ENCODE measurements at places on chromosomes 6 and 20.

DNA sequence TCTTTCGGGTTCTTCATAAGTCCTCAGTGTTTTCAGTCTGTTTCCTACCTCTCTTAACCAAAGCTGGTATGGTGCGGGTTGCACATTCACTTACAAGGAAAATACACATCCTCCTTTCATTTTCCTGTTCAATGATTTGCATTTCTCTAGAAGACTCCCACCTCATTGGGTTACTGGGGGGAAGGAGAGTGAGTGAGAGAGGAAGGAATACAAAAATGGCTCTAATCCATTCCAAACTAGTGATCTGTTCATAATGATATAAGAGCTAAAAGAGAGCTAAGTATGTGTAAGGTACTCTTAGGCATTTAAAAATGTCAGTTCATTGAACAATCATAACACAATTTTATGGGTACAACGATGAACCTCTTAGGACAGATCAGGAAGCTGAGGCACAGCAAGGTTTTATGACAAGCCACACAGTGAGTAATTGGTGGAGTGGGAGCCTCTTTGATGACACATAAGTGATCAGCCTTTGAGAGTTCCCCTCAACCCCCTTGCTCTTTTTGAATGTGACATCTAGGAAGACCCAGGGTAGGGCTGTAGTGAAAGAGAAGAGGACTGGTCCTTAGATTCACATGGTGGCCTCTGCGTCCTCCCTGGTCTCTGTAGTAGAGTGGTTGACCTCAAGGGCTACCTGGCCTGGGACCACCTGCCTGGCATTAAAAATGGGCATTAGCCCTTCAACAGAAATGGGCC, 328.4 kb upstream of the SOX4 start:
- DNase-seq = no peak

- no peak for DNase-seq
Measured at GRCh38 chr20:41476013-41476441, 109.4 kb upstream of the EMILIN3 start.

DNA sequence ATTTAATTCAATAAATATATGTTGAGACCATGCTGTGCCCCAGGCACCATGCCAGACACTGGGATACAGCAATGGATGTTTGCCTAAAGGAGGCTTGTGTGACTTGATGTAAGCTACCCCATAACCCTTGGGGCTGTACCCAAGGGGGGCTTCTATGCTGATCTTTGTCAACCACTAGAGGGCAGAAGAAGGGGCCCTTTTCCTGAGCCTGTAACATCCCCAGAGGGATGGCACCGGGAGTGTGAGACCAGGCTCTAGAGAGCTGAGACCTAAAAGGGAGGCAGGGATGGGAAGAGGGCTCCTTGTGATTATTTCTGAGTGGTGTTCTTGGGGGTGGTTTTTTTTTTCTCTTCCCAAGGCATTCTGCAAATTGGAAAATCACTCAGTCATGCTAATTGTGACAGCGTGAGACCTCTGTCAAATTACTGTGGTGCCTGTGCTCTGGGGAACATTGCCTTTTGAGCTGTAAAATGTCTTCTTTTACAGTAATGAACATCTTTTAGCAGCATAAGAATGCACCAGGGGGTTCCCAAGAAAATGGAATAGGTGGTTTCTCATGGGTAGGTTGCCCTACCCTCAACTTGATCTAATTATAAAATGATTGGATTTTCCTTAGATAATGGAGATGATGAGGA, 138.7 kb upstream of the SLC24A3 start:
- DNase-seq = no peak

- DNase-seq = no peak
Measured at GRCh38 chr6:145689529-145689928, 45.8 kb downstream of the EPM2A start.

DNA sequence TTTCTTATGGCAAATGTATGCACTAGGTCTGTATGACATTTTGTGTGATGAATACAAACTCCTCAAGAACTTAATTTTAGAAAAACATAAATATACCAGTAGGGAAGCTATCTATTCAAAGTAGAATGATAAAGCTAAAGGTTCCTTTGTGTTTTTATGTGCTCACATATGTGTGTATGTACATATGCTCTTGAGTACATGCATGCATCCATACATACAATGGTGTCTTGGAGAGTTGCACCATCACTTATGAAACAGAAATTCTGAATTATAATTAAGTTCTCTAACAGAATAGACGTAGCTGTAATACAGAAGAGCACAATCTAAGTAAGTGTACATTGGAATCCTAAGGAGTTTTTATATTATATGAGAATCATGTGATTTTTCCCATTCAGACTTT, 2.3 kb downstream of the NKAIN2 start:
- DNase-seq = no peak

DNA sequence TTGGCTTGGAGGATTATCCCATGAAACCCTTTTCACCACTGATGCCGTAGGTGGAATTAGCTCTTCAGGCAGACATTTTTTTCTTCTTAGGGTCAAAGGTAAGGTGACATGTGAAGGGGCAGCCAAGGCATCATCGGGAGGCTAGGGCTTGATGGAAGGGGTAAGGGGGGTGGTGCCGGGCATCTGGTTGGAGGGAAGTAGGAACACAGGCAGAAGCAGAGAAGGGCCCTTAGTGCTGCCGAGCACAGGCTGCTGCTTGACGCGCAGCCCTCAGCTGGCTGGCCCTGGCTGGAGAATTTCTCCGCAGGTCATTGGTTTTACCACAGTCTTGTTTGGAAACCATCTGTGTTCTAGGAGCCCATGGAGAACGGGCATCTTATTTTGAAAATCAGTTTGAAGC, 54.7 kb downstream of the TRAF3IP2 start:
- no peak for DNase-seq

DNA sequence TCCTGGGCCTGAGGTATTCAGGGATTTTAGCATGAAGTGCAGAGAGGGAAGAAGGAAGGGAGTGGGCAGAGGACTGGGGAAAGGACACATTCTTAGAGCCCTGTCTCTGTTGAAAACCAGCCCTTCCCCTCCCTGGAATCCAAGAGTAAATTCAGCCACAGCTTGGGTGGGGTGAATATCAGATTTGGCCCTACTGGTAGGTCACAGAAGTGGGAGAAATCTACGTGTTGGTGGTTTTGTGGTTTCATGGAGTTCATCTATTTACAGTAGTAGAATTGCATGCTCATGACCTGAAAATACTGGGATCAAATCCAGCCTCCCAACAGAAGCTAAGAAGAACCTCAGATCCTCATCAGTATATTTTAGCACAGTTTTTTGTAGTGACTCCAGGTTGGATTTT, 404.4 kb downstream of the BMP2 start:
- no peak for DNase-seq

GRCh38 chr20:53829255-53829723, 235.7 kb upstream of the ZNF217 start:
- DNase-seq = no peak

GRCh38 chr6:114101255-114101654, 130.3 kb upstream of the HDAC2 start:
- no peak for DNase-seq
